ENCODE measurements at places on chromosomes 4 and X.

- DNase-seq, result no peak
Measured at GRCh38 chr4:89704651-89705395, 132.1 kb downstream of the SNCA start.

DNA sequence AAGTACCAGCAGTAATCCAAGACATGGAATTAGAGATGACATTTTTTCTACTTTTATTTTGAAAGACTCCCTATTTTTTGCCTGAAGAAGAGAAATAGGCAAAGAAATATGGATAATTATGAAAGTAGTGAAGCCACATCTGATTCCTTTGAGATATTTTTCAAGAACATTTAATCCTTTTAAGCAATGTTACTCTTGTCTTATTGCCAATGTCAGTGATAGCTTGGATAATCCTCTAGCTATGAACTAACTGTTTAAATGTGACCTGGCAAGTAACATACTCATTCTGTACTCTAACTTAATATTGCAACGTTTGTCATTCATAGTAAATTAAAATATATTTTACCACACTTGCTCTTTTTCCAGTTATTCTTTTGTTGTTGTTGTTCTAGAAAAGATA lies 181.3 kb downstream of the VEGFC start:
- no peak for DNase-seq

GRCh38 chr4:109041463-109042360 lies 260.7 kb downstream of the COL25A1 start:
- no peak for DNase-seq

DNA sequence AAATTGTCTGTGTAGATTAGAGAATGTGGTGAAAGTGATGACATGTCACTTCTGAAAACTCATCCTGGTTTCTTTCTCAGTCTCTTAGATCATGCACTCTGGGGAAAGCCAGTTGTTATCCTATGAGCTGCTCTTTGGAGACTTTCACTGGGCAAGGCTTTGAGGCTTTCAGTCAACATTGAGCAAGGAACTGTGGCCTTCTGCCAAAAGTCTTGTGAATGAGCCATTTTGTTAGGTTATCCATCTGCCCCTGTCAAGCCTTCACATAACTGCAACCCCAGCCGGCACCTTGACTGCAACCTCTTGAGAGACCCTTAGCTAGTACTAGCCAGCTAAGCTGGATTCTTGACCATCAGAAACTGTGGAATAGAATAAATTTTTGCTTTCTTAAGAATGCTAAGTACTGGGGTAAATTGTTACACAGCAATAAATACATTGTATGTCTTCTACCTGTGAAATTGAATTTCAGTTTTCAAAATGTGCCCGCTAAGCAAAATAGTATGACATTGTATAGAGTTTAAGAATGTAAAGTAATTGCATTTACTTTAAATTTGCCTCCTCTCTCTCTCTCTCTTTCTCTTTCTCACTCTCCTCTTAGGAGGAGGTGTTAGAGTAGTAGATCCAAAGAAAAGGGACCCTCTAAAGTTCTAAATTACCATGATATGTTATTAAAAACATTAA lies 1273.0 kb downstream of the RAPGEF2 start:
- no peak for DNase-seq

GRCh38 chr4:1939664-1940509 lies 68.7 kb downstream of the NSD2 start:
- DNase-seq, result no peak

DNA sequence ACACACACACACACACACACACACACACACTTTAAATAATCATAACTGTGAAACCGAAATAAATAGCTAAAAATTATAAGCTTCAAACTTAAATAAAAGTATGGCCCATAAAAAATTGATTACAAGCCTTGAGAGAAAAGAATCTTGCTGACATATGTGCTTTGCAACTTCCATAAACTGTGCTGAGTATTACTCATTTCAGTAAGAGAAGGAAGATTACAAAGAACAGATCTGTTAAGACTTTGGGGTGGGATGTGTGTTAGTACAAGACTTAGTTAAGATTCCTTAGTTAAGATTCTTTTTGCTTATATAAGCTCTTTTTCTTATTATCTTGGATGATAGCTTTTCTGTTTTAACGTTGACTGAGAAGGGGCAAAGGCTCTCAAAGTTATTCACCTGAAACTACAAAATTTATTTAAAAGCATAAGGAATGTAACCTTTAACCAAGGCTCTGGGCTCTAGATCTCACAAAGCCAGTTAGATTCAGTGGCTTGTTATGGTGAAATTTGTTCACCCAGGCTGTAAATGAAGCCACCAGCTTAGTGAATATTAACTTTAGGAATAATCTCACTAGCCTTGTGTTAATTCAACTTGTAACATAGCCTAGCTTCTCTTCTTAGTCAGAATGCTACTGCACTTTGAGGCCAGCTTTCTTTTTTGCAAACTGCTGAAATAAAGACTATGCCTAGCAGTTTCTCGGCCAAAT lies 58.2 kb downstream of the ARSJ start:
- DNase-seq, result no peak

- peak; percentile 41 for DNase-seq
Measured at GRCh38 chr4:10554694-10555093, 97.5 kb upstream of the ZNF518B start.

DNA sequence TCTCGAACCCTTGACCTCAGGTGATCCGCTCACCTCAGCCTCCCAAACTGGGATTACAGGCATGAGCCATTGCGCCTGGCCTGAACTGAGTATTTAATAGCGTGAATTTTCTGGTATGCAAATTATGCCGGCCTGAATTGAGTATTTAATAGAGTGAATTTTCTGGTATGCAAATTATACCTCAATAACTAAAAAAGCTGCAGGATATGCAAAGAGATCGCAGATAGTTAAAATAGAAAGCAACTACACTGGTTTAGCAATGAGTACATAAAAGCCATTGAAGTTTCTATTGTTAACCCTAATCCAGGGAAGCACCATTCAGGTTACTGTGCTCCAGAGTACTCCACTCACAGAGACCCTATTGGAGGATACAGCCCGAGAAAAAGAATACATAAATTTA lies 22.8 kb downstream of the FBXW7 start:
- peak; percentile 15 for DNase-seq

- DNase-seq, result no peak
Measured at GRCh38 chrX:71365356-71365874, 742 bp upstream of the TAF1 start.

DNA sequence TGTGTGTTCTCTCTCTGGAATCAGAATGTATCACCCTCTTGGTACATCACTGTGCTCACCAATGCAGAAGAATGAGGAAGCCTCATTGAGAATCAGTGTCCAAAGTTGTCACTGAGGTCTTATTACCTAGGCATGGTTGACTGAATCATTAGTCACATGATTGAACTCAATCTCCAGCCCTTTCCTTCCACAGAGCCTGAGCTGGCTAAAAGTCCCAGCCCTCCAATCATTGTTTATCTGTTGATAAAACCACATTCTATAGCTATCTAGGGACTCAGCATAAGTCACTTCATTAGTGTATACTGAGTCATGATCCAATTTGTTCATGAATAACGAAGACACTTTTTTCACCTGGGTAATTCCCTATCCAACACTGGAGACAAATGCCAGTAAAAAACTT lies 396.8 kb downstream of the TRAM1L1 start:
- no peak for DNase-seq

- no peak for DNase-seq
Measured at GRCh38 chr4:120769227-120769626, 153.3 kb downstream of the PRDM5 start.

- DNase-seq, result no peak
Measured at GRCh38 chr4:183263787-183264386, 56.2 kb downstream of the CLDN22 start.

GRCh38 chr4:184101711-184102110 lies 116.0 kb downstream of the ENPP6 start:
- no peak for DNase-seq

DNA sequence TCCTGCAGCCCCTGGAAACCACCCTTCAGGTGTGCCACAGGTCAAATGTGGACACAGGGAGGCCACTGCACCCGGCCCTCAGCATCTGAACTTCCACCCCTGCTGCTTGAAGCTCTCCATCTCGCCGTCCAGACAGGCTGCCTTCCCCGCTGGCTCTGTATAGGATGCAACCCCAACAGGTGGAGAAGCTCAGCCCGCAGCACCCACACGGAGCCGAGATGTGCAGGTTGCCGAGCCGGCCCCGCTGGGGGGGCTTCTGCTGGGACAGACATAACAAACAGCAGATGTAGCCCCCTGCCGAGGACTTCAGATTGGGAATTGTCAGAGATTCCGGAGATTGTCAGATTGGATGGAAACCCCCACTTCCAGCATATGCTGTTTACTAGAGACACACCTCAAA lies 20.5 kb downstream of the TMEM187 start:
- DNase-seq, result no peak

- DNase-seq, result no peak
Measured at GRCh38 chr4:80049813-80050534, 23.1 kb downstream of the ANTXR2 start.

DNA sequence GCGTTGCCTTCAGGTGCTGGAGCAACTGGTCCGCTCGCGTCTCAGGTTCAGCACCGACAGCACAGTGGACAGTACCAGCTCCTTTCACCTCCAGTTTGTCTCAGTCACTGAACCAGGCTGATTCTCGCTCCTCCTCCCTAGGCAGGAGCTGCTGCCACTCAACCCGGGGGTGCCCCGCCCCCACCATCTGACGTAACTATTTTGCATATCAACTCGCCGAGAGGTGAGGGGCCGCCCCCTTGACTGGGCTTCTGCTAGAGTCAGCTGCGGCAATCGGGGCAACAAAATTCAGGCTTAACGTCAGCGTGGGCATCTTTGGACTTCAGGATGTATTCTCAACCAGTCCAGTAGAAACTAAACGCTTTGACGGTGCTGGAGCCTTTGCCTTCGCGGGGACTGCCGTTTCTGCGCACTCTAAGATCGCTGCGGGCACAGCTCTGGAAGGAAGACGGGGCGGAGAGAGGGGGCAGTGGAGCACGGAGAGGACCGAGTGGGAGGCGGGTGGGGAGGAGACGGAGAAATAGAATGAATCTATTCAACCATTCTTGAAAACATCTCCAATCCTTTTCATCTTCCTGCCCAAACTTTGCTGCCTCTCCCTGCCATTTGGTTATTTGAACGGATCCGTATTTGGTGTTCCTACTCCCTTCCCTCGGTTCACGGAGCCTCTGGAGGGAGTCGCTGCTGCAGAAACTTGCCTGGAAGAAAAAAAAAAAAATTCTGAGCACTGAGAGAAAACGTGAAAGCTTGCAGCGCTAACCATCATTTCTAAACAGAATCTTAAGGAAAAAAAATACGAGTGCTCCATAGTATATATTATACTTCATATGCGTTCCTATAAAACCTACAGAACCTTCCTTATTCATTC lies at the start of gene FSTL5:
Gene FSTL5 (minus strand): TSS at position 109 of the 868 bp plus-strand sequence. CDS start 52,604 bp downstream, outside the sequence.
- DNase-seq, result peak; percentile 14

- no peak for DNase-seq
Measured at GRCh38 chrX:142251680-142252079, 46.6 kb upstream of the MAGEC2 start.

DNA sequence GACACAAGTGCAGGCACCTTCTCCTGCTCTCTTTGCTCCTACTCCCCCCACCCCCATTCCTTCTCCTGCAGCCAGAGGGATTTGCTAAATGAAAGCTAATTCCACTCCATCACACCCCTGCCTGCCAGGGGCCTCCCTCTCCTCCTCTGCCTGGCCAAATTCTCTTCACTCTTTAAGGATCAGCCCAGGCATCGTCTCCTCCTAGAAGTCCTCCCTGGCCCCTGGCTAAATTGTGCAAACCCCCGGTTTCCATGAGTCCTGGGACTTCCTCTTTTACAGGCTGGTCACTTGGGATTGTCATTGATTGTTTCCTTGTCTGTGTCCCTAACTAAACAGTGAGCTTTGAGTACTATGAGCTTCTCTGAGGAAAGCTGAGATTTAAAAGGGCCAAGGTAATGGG lies 8.7 kb upstream of the ABLIM2 start:
- no peak for DNase-seq

DNA sequence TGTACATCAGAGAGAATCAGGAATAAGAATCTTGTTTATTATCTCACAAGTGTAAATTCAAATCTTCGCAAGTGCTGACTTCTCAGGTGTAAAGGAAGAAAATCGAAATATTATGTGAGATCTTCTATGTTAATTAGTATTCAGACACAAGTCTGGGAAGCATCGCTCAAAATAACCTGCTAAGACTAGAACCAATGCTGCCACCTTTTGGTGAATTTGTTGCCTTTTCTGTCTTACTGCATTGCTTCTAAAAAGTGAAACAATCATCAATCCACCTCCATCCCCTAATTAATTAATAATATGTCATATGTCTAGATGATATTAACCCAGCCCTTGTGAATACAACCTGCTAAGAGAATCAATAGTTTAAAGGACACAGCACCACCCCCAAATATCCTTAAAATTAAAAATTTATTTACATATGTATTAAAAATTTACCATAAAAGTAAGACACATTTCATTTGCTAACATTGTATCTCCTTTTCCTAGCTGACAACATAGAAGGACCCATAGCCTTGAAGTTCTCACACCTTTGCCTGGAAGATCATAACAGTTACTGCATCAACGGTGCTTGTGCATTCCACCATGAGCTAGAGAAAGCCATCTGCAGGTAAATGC lies 3.5 kb downstream of the EPGN start:
- peak; percentile 16 for DNase-seq

DNA sequence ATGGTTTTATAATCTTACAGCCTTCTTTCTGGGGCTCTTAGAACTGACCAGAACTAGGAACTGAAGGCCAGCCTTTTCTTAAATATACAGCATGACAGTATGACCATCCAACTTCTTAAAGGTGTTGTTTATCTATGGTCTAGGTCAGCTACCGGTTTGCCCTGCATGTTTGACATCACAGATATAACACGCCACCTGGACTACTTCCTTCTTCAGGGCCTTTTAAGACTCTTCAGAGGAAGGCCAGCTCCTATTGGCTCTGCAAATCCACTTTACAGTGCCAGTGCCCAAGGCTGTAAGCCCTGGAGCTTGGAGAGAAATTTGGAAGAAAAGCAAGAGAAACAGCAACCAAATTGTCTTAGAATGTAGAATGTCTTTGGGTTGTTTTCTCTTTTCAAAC lies 185.5 kb downstream of the MGST2 start:
- DNase-seq, result no peak

DNA sequence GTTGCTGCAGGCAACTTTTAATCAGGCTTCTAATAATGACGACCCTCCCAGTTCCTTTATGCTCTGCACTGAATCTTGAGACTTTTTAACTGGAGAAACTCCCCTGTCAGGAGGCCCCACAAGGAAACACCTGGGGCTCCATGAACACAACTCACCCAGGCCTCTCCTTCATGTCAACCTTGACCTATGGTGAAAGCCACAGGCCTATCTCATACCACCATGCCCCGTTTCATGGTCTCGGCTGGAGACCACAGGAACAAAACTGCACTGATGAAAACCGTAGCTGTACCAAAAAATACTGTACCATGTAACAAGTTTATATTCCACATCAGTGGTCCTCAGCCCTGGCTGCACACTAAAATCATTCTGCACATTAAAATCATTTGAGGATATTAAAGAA lies 57.0 kb downstream of the ZNF827 start:
- no peak for DNase-seq

DNA sequence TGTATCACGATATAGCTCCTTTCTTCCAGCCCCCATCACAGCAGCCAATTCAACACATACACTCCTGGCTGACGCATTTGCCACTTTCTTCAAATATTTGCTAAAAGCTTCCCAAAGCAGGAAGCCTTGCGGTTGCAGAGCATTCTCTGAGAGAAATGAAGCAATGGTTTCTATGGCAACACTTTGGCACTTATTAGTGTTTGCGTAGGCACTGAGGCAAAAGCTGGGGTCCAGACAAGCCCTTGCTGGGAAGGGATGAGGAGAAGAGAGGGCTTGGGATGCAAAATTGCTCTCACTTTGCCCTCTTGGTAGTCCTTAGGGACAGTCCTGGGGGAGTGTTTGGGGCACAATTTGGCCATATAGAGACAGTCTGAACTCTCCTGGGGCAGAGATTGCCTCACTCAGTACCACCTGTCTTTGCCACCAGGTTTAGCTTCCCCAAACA lies 55.0 kb upstream of the PAK3 start:
- no peak for DNase-seq
